Neuronal stem cell (in vitro differentiated cells): ENCODE measurements at places on chromosomes 4 and X.

DNA sequence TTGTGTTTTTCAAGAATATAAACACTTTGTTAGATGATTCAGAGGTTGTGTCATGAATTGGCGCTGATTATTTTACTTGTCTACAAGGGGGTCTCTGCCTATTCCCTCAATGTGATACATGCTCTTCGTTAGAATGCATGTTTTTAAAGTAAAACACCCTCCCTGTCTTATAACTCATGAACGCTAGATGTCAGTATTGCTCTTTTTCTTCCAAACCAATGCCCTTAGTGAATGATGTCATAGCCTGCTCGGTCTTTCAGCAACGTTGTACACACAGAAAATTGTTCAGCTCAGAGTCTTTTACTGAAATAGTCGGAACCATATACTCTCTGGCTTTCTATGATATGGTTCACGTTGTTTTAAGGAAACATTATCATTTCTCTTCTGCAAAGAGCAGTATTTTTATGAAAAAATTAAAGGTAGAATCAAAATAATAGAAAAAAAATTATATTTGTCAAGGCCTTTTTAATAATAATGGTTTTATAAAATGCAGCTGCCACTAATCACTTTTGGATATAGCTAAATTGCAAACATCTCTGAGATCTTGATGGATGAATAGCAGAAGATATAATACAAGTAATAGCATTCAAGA, 292.9 kb downstream of the TLL1 start:
- DNase-seq: peak; percentile 74

DNA sequence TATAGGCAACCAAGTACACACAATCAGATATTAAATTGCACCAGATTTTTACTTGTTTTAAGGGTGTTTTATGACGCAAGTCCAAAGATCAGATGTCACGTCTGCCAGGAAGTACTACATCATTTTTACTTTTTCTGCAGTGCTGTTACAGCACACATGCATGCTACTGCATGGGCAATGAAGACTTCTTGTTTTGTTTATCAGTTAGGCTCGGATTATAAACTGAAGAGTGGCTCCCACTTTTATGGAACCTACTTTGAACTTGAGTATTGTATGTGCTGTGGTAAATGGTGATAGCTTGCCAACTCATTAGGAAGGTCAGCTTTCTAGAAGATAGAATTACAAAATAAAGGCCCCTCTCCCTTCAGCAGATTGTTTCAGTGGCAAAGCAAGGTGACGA, 131.6 kb downstream of the CEP135 start:
- DNase-seq: no peak

GRCh38 chr4:147017081-147017480, 71.4 kb upstream of the TTC29 start:
- DNase-seq: no peak

DNA sequence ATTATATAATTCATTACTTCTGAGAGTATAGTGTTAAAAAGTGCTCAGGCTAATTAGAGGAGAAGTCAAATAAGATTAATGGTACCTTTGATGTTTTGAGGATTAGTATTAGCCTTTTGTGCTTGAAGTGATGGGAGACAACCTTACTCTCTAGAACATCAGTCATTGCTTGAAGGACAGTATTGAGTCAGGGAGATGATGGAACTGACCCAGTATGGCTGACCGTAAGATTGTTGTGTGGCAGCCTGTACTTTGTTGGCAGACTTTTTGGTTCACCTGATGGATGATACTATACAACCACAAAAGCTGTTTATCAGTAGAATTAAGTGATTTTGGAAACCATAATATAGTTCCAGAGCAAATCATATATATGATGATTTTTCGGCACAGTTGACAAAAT, 9.9 kb downstream of the OGT start:
- DNase-seq: no peak

DNA sequence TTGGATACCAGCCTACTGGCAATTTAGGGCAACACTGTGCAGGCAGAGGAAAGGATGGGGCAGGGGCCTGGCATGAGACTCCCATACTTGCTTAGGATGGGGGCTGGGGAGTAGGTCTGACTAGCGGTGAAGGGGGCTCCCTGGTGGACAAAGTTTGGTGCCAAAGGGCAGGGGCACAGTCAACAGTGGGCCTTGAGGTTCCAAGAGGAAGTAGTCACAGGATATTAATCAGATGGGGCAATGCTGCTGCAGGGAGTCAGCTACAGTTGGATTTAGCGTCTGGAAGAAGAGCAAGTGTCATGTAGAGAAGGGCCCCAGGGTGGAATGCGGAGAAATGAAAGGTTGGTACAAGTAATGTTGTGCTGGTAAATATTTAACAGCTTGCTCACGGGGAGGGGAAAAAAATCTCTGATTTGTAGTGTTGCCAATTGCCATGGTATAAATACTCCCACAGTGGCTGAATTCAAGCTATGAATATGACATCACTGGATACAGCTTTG, 139.4 kb downstream of the PJA1 start:
- no peak for DNase-seq

DNA sequence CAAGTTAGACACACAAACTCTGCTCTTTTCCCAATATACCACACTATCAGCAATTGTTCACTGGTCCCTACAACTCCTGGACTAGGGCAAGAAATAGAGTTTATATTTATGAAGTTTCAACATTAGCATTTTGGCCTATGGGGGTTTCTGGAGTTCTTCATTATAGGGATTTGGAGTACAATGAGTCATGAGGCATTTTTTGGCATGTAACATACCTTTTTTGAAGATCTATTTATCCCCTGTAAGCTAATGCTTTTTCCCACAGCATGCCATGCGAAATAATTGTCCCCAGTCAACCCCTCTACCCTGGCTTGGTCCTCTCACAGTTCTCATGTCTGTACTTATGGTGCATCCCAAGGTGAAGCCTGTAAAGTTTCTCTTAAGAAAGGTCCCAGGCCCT, 36.7 kb upstream of the EDA2R start:
- no peak for DNase-seq

DNA sequence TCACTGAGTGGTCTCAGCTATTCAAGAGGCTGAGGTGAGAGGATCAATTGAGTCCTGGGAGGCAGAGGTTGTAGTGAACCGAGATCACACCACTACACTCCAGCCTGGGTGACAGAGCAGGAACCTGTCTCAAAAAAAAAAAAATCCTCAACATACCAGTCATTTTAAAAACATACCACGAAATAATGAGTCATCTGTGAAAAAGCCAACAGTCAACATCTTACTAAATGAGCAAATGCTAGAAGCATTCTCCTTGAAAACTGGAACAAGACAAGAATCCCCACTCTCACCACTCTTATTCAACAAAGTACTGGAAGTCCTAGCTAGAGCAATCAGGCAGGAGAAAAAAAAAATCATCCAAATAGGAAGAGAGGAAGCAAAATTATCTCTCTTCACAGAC, 104.0 kb upstream of the ARHGEF9 start:
- DNase-seq: no peak

DNA sequence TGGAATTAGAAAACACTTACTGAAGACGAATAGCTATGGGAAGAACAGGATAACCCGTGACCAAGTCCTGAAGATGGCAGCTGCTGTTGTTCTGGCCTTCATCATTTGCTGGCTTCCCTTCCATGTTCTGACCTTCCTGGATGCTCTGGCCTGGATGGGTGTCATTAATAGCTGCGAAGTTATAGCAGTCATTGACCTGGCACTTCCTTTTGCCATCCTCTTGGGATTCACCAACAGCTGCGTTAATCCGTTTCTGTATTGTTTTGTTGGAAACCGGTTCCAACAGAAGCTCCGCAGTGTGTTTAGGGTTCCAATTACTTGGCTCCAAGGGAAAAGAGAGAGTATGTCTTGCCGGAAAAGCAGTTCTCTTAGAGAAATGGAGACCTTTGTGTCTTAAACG, 2.4 kb downstream of the AGTR2 start:
- DNase-seq: no peak

GRCh38 chr4:124629681-124630080, 82.9 kb downstream of the ANKRD50 start:
- no peak for DNase-seq
